Fibroblast of lung (primary cell): ENCODE measurements at places on chromosomes 7 and 10. TPM values are rescaled to one million over a fixed set of nuclear protein-coding genes. Genes with fewer than 3 reads are reported as not detected.

DNA sequence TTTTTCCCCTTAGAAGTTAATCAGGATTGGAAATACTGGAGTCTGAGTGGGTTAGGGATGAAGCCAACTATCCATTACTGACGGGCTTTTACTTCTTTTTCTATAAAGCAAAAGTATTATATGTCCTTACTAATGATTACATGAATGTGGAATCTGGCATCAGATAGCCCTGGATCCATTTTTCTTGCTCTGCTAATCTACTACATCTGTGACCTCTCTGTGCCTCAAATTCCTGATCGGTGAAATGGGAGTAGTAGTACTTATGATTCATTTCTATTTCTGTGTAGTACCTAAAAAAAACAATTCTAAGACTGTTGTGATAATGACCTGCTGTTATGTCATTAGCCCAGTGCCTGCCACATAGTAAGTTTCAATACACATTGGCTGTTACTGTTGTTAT lies 621.6 kb downstream of the SORCS3 start:
- no peak for DNase-seq

DNA sequence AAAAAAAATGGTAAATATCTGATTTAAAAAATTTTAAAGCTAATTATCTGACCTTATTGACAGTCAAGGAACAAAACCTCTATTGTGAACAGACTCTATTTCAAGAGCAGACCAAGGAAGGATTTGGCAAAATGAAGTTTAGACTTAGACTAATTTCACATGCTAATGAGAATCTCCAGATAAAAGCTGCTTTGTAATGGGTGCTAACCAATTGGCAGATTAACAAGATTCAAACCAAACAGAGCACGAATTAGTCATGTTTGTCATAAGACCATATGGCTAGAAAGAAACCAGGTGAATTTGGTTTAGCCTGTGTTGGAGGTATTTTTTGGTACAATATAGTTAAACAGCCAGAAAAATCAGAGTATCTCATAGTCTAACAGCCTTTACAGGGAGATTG lies 429.1 kb upstream of the NFE2L3 start:
- DNase-seq = no peak

DNA sequence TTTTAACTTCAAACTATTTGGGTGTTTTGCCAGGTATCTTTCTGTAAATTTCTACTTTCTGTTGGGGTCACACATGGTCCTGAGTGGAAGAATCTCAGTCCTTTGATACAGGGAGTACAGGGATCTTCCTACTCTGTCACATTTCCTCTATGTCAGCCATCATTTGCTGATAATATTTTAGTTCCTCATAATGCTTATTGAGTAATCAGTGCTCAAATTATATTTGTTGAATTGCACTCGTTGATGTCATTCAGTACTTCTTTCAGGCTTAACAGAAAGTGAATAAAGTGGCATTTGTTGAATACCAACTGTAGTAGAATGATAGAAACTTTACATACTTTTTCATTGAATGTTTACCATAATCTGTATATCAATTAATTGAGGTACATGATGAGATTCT lies 31.9 kb downstream of the WDR11 start:
- no peak for DNase-seq

DNA sequence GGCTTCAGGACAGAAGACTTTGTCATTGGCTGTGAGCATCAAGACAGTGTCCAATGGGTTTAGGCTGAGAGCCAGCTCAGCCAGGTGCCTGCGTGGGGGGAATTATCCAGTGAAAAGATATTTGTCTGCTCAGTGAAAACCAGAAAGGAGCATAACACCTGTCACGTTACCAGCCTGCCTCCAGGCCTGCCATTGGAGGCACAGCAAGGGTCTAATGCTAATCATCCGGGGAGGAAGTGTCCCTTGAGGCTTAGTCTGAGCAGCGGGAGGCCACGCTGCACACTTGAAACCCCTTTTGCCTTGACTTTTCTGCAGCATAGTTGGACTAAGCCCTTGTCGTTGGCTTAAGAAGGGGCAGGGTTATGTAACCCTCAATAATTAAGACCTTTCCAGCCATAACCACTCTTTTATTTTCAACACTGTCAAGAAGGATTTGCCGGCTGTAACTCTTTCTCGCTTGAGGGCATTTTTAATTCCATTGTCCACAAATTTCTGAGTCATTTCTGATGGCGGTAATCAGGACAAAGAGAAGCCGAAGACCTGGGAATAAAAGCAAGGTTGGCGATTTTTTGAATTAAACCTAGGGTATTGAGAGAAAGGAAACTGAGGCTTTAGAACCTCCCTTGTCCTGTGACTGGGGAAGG lies 639.6 kb upstream of the FOXK1 start:
- no peak for DNase-seq

- no peak for DNase-seq
Measured at GRCh38 chr7:37817996-37818720, 30.2 kb upstream of the NME8 start.

GRCh38 chr10:30763918-30764317 lies 134.4 kb upstream of the LYZL2 start:
- no peak for DNase-seq

DNA sequence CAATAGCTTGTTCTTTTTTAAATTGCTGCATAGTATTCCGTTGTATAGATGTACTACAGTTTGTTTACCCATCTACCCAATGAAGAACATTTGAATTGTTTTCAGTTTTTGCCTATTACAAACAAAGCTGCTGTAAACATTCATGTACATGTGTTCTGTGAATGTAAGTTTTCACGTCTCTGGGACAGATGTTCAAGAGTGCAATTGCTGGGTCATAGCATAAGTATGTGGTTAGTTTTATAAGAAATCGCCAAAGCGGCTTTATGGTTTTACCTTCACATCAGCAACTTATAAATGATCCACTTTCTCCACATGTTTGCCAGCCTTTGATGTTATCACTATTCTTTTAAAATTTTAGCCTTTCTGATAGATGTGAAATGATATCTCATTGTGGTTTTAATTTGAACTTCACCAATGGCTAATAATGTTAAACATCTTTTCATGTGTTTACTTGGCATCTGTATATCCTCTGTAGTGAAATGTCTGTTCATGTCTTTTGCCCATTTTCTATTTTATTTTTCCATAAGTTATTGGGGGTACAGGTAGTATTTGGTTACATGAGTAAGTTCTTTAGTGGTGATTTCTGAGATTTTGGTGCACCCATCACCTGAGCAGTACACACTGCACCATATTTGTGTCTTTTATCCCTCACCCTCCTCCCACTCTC lies 73.5 kb downstream of the TBXAS1 start:
- DNase-seq = no peak

DNA sequence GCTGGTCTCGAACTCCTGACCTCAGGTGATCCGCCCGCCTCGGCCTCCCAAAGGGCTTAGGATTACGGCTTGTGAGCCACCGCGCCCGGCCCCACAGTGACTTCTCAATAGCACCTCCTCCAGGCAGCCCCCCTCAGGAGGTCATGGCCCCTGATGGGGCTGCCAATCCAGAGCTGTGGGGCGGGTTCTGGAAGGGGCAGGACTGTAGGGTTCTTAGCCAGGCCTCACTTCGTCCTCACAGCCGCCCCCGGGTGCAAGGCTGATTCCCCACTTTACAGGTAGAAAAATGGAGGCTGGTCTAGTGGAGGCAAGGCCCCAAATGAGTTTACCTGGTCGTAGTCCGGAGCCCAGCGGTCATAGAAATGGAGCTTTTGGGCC lies 638 bp downstream of the METTL27 start:
- no peak for DNase-seq

DNA sequence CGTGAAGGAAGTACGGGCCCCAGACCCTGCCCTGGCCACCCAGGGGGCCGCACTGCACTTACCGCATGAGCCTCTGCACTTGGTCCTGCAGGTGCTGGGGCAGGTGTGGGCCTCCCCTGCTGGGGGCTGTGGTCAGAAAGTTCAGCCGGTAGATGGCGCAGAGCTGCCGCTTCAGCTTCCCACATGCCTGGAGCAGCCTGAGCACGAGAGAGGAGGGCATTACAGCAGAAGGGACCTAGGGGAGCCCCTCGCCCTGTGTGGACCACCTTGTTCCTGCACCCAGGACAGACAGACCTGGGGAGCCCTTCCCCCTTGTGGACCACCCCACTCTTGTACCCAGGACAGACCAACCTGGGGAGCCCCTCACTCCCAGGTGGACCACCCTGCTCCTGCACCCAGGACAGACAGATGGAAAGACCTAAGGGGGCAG lies 8.7 kb upstream of the PYROXD2 start:
- no peak for DNase-seq

Gene RAB19
- polyA plus RNA-seq = not detected in 2 replicates

DNA sequence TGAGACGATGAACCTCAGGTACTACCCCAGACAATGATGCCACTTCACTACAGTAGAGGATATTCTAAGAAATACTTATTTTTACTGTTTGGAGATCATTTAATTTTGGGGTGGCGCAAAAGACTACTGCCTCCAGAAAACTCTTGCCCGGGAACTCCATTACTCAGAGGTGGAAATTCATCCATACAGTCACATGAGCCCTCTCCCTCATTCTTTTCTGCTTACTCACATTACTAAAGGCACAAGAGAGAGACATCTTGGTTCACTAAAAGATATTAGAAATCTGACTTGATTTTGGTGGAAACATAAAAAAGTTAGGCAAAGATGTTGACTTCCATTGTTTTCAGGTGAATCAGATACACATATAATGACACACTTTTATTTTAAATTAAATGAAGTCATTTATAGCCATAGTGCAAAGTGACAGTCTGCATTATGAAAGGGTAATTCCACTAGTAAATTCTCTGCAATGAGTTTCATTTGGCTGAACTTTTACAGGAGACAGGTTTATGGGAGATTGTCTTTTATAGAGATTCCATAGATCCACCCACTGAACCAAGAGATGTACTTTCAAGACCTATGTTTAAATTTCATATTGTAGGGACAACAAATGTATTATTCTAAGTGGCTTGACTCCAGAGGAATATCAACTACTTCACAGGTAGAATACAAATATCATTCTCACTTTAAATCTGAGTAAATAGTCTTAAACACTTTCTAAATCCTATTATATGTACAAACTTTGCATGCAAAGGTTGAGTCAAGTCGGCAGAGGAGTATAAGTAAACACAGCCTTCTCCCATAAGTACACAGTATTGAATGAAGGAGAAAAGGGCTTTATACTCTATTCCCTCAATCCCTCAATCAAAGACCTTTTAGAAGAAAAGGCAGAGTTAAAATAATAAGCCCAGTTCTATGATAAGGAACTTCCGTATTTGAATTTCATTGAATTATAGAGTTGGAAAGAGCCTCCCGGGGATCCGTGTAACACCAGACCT lies 18.8 kb downstream of the NEBL start:
- peak; percentile 47 for DNase-seq

DNA sequence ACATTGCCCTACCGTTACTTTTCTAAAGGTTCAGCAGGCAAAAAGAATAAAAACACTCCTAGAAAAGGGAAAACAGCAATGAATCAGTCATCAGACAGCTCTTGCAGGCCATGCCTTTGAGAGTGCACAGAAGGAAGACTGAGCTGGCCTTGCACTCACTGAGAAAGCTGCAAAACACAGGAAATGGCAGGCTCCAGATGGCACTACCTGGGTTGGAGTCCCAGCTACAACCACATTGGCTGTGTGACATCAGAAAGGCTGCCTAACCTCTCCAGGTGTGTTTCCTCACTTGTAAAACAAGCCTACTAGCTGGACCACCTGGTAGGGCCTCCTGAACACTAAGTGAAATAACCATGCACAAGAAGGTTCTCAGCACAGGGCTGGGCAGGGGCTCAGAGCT lies 113.7 kb downstream of the SFMBT2 start:
- DNase-seq = no peak

DNA sequence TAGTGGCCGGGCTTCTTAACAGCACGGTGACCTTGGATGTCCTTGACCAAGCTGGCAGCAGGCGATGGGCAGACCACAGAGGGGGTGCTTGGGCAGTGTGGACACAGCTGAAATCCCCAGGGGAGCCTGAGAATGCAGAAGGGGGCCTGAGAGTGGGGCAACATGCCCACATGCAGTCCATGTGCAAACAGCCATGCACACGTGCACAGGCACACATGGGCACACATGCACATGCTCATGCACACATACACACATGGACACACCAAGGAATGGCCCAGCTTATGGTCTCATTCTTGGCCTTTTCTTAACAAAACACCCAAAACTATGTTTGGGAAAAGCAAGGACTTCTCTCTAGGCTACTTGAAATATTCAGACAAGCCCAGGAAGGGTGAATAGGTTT lies 483.9 kb upstream of the MKI67 start:
- no peak for DNase-seq

DNA sequence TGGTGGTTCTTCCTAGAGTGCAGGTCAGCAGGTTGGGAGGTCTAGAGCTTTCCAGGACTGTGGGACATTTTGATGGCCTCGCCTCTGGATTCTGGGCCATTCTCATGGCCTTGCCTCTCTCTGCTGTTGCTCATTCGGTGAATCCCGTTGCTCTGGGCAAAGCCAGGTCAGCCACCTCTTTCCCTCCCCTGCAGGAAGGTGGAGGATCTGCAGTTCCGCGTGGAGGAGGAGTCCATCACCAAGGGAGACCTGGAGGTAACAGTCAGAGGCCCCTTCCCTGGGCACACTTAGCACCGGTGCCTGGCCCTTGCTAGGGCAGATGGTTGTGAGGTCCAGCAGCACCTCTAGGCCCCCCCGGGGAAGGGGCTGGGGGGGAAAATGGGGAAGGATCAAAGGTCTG lies 74.9 kb downstream of the CLIP2 start:
- no peak for DNase-seq

GRCh38 chr7:41053820-41054219 lies 649.1 kb downstream of the INHBA start:
- DNase-seq = peak; percentile 52

DNA sequence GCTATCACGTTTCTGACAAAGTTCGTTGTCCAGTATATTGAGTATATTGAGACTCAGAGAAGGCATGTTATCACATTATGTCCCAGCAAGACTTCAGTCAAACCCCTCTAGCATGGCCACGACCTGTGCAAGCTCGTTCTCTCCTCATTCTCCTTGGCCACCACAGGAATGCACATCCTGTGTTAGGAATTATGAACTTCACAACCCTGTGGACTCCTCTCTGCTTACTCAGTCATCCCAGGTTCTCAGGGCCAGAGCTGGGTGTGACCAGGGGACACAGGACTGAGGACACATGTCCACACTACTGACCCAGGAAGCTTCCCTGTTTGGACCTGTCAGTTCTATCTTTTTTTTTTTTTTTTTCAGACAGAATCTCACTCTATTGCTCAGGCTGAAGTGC lies 4.4 kb downstream of the SH2D4B start:
- no peak for DNase-seq

Gene FBH1
- 53.6 and 59.4 TPM in 2 replicates for polyA plus RNA-seq

- no peak for DNase-seq
Measured at GRCh38 chr10:86068231-86069054, 298.2 kb downstream of the GRID1 start.

Gene PTPRN2
- polyA plus RNA-seq = 0.54 and 0.70 TPM in 2 replicates

GRCh38 chr7:137538361-137538762 lies 194.8 kb upstream of the PTN start:
- peak; percentile 64 for DNase-seq

GRCh38 chr7:5396542-5396941 lies 27.1 kb downstream of the TNRC18 start:
- peak; percentile 36 for DNase-seq

Gene LLCFC1
- not detected in 2 replicates for polyA plus RNA-seq

Gene LRRD1
- 0.02 and 0.06 TPM in 2 replicates for polyA plus RNA-seq

DNA sequence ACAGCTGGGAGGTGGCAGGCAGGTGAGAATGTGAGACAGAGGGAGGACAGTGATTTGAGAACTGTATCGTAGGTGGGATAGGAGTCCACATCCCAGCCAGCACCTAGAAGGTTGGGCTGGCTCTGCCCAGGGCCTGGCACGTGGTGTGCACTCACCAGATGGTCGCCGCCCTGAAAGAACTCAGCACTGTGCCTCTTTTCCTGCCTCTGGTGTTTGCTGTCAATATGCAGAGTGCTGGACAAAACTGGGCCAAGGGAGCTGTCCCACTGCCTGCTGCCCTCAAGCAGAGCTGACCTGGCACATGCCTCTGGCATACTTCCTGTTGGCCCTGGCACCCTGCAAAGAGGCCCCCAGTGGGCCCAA lies 36.8 kb downstream of the CHST3 start:
- DNase-seq = no peak
